ENCODE measurements at places on chromosomes 16 and 17.

DNA sequence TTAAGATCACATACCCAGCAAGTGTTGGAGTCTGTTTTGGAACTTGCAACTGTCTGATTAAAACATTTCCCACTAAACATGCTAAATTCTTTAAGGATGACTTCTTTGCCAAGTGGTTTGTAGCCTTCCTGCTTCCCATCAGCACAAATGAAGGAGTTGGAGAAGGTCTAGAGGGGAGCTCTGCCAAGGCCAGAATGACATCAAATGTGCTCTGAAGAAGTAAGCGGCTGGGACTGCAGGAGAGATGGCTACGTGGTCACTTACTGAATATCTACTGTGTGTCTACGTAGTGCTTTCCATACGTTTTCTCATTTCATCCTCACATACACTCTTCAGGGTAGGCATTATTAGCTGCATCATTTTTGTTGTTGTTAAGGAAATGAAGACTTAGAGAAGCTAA, 135.7 kb upstream of the NLRP1 start:
- DNase-seq, result no peak

GRCh38 chr16:2486645-2487516, 12.0 kb downstream of the TBC1D24 start:
- DNase-seq, result peak; percentile 85

GRCh38 chr16:31202414-31203375, at the start of gene PYCARD:
TSS of gene PYCARD (minus strand) at chr16:31202760. CDS start at chr16:31202690, 70 bp downstream.
- DNase-seq, result peak; percentile 69

DNA sequence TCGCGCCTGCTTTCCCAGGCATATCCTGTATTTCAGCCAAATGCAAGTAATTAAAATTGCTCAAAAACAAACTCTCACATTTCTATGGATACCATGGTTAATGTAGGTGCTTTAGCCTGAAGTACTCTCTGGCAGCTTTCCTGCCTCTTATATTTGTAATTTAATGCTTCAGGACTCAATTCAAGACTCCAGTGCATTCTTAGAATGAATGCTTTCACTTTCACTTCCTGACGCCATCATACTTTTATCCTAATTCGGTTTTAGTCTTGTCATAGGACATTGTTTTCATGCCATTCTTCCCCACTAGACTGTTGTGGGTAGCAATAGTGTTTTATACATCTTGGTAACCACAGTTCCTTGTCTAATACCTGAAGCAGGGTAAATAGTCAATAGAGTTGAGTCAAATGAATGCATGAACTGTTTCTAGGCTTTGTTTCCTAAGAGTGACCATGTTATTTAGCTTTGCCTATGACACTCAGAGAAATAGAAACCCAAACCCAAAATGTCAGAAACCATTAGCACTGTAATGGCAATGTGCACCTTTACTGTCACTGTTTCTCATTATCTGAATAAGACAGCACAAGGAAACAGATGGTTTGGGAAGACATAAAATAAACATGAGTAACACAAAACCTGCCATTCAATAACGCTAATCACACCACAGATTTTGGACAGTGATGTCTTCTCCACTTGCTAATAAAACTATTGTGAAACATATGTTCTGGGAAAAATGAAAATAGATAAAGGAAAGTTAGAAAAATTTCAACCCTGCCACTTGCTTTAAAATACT, 705.5 kb downstream of the CDH11 start:
- DNase-seq, result no peak

GRCh38 chr17:74597069-74597790, 5.1 kb upstream of the CD300LD start:
- no peak for DNase-seq

DNA sequence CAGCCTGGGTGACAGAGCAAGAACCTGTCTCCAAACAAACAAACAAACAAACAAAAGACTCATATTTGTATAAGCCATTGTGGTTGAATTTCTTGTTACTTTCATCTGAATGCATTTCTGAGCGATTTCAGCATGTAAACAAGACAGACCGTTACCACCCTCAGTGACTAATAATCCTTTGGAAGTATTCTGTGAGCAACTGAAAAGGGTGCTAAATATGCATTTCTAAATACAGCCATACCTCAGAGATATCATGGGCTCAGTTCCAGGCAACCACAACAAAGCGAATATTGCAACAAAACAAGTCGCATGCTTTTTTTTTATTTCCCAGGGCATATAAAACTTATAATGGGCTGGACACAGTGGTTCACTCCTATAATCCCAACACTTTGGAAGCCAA, 109.0 kb downstream of the USP31 start:
- DNase-seq, result no peak

- no peak for DNase-seq
Observed at GRCh38 chr16:69818891-69819545, 56.9 kb downstream of the WWP2 start.

DNA sequence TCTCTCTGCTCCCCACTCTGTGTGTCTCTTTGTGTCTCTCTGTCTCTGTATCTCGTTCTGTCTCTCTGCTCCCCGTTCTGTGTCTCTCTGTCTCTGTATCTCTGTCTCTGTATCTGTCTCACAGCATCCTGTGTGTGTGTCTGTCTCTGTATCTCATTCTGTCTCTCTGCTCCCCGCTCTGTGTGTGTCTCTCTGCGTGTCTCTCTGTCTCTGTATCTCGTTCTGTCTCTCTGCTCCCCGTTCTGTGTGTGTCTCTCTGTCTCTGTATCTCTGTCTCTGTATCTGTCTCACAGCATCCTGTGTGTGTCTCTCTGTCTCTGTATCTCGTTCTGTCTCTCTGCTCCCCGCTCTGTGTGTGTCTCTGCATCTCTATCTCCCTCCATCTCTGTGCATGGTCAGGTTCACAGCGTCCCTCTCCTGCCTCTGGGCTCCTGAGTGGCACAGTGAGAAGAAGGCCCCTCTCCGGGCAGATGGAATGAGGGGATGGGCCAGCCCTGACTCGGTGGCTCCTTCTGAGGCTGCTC, 38.9 kb upstream of the CIBAR2 start:
- no peak for DNase-seq

- DNase-seq, result no peak
Observed at GRCh38 chr16:50534091-50534490, 14.1 kb upstream of the NKD1 start.

- no peak for DNase-seq
Observed at GRCh38 chr17:78488867-78489634, 88.1 kb downstream of the DNAH17 start.

DNA sequence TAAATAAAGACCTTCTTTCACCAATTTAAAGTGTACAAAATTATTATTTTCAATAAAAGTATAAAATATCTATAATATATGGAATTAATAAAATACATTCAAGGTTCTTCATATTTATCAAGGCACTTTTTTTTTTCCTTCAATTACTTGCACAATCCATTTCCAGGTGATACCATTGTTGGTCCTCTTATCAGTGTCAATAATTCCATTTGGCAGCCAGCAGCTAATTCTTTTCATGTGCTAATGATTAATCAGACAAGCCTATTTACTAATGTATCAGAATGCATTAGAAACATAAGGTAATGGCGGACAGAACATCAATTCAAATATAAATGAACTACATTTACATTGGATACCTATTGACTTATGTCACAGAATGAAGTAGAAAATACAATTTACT, 622.2 kb downstream of the TOX3 start:
- no peak for DNase-seq

All from GM20000 (cell line).